ENCODE measurements at places on chromosomes 6 and 20. TPM values are rescaled to one million over a fixed set of nuclear protein-coding genes. Genes with fewer than 3 reads are reported as not detected.

DNA sequence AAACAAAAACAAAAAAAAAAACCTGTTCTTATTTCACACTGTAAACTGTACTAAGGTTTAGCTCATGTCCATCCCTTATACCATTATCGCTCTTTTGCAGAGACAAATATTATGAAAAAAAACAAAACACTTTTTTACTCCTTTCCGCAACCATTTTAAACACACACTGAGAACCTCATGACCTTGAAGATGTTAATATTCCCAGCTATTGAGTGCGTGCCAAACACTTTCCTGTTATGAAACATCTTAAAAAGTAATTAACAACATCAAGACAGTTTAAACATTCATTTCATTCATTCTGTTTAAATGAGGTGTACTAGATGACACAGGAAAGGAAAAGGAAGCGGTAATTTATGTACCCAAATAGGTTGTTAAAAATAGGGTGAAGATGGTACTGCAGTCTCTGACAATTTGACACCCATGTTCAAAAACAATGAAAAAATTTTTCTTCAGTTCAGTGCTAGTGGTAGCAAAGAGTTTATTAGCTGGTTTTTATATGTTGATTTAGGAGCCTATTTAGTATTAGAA is 3.9 kb upstream of the ARHGAP18 start:
- no peak overlapping the region for H3K27ac ChIP-seq
- no peak overlapping the region for H3K4me3 ChIP-seq
- H3K27me3 ChIP-seq: no peaks in the 10 kb centered on the region
- no peak for DNase-seq
- peaks cover 6% of the 10 kb centered on the region for H3K4me1 ChIP-seq

DNA sequence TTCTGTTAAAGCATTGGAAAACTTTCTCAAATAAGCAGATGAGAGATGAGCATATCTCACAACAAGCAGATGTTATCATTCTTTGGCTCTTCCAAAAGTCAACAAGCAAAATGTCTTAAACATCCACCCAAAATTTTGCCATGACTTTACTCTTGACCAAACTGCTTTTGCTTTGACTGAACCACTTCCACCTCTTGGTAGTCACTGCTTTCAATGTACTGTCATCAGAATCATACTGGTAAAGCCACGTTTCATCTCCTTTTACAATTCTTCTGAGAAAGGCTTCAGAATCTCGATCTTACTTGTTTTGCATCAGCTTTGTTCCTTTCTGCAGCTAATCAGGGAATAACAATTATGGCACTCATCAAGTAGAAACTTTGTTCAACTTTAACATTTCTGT is 498.5 kb upstream of the GJE1 start:
- H3K4me1 ChIP-seq: no peaks in the 10 kb centered on the region
- H3K27me3 ChIP-seq: no peaks in the 10 kb centered on the region
- no peak overlapping the region for H3K27ac ChIP-seq

DNA sequence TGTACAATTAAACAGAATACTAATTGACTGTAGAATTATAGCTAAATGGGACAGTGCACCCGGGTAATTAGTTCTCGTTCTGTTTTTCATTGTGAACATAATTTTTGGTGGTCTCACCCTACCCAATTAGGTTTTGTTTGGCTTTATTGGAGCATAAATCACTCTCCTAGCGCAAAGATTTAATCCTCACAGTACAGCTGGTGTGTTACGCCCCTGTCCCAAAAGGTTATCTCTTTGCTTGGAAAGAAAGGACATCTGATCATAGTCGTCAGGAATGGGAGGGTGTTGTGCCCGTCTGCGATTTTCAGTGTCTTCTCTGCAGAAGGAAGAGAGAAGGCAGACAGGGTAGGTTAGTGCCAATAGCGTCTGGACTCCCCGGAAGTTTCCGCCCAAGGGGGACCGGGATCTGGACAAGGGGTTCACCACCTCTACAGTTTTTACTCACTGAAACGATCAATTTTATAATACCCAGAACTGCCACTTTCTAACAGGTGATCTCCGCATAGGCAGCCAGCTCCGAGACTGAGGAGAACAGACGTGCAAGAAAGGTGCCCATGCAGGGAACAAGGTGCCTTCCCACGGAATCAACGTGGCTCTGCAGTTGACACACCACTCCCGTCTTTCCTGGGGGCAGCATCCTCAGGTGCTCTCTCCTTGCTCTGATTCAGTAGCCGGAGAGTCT is 617.4 kb upstream of the CDH4 start:
- H3K4me1 ChIP-seq: no peaks in the 10 kb centered on the region
- H3K27me3 ChIP-seq: peaks cover 4% of the 10 kb centered on the region
- DNase-seq: no peak
- no peak overlapping the region for H3K4me3 ChIP-seq
- no peaks in the 10 kb centered on the region for H3K36me3 ChIP-seq

PREX1 gene
- total RNA-seq: 78.2 TPM

MYB gene
- total RNA-seq: 6.1 TPM

GRCh38 chr6:99882128-99882702 is 111.8 kb downstream of the MCHR2 start:
- no peaks in the 10 kb centered on the region for H3K4me1 ChIP-seq
- H3K27ac ChIP-seq: no peak overlapping the region
- H3K4me3 ChIP-seq: no peak overlapping the region

CST2 gene
- not detected for total RNA-seq

GRCh38 chr6:43009124-43009523 is 4.6 kb downstream of the MEA1 start:
- H3K36me3 ChIP-seq: peaks cover 66% of the 10 kb centered on the region
- H3K27ac ChIP-seq: no peak overlapping the region
- H3K4me3 ChIP-seq: no peak overlapping the region
- no peaks in the 10 kb centered on the region for H3K27me3 ChIP-seq
- peaks cover 11% of the 10 kb centered on the region for H3K4me1 ChIP-seq
- no peak for DNase-seq
